ENCODE measurements at places on chromosomes 5 and 9.
A peak's percentile ranks its signal among the peaks of the same experiment; 100 is the strongest.

- DNase-seq, result no peak
These were observed 470.7 kb downstream of the CDK5RAP2 start for GRCh38 chr9:120109242-120109641.

DNA sequence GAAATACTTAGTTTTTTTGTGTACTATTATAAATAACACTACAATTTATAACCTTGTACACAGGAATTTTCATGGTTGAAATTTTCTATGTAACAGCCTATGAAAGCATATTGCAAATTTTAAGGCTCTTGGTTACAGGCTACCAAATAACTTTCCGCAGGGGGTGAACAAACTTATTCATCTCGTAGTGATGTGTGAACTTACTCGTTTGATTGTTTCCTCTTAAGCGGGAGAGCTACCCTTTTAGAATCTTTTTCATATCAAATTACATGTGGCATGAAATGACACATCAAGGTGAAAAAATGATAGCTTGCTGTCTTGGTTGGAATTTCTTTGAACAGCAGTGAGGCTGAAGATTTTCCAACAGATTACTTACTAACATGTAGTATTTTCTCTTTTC, 90.8 kb upstream of the GNA14 start:
- no peak for DNase-seq

DNA sequence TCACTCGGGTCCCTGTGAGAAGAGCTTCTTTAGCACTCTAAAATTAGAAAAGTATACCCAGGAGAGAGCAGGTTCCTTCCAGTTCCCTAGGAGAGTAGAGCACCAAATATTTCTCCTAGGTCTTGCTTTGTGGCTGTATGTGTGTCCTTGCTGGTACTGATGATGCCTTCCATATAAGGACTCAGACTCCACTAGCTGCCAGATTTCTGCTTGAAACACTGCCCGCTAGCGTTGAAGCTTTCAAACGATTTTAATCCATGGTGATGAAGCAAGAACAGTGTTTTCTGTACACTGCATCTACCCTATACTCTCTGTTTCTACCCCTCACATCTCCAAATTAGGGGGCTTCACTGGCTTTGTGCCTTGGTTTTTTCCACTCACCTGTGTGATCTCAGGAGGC, 2.4 kb upstream of the SMC2 start:
- no peak for DNase-seq

- DNase-seq, result no peak
These were observed 11.0 kb downstream of the NIPBL start for GRCh38 chr5:36887532-36887931.

DNA sequence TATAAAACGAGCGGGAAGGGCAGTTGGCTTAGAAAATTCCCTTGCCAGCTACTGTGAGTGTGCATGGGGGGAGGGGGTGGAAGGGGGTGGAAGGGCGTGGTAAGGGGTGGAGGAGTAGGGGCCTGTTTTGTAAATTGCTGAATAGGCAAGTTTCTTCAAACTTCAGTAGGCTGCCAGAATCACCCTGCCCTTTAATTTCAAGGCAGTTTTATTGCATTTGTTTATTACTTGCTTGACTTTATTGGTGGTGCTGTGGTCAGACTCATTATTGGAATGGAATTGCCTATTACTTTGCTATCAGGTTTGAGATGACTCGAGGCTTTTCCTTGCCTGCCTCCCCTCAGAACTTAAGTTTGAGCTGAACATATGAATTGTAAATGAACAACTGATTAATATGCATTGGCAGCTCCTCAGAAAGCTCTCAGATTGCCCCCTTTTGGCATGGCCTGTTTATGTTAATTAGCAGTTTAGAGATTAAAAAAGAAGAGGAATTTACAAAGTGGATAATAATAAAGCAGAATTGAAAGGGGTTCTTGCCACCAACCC, 76.0 kb downstream of the SEMA6A start:
- DNase-seq, result no peak

- DNase-seq, result no peak
These were observed 59.5 kb downstream of the RPS6 start for GRCh38 chr9:19320495-19320894.

GRCh38 chr9:125621170-125621569, 85.8 kb downstream of the MAPKAP1 start:
- DNase-seq, result no peak

- DNase-seq, result no peak
These were observed 60.0 kb upstream of the TUT7 start for GRCh38 chr9:86413971-86414880.

- DNase-seq, result no peak
These were observed 68.4 kb downstream of the ANXA1 start for GRCh38 chr9:73219985-73220626.

DNA sequence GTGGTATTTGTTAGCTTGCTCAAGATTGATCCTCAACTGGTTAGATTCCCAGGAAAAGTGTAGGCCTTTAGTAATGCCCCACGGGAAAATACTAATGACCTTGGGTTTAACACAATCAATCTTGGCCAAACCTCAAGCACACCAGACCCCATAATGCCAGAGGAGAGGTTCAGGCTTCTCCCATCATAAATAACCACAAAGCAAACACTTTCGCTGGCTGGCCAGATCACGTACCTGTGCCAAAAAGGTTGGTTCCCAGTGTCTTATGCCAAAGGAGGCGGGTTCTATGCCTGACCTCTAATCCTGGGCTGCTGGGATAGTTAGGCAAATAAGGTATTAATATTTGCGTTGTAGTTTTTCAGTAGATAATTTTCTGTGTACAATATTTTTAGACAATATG, 379.2 kb upstream of the CDH18 start:
- no peak for DNase-seq

DNA sequence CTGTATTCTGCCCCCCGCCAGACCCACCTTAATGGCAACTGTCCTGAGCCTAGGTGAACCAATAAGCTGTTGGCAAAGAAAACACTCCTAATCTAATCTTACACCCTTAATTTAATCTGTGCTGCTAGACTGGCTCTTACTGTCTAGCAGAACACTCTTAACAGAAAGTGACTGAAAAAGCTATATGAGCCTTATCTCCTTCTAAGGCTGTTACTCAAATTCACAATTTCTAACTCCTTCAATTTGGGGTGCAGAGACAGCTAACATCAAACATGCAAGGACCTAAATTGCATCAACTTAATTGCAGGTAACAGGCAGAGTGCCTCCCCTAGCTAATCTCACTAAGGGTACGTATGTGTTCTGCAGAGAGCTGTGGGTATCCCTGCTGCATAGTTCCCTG, 49.5 kb upstream of the MAP1B start:
- DNase-seq, result no peak

GRCh38 chr9:4327504-4328191, 27.8 kb upstream of the GLIS3 start:
- no peak for DNase-seq

DNA sequence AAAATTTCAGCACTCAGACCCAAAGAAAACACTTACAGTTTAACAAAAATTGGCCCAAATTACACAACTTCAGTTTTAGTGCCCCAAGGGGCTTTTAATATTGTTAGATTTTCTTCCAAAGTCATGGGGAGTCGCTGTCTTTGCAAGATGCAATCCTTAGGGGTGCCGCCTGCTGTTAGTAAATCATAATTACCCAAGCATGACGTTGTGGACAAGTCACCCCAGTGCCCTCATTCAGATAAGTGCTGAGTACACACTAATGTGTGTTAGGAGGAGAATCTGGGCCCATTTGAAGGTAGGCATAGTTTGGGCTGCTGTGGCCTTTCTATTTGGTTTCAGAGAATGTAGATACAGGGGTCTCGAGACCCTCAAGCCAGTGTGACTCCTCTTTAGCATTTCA, 138.1 kb downstream of the SV2C start:
- DNase-seq, result no peak

DNA sequence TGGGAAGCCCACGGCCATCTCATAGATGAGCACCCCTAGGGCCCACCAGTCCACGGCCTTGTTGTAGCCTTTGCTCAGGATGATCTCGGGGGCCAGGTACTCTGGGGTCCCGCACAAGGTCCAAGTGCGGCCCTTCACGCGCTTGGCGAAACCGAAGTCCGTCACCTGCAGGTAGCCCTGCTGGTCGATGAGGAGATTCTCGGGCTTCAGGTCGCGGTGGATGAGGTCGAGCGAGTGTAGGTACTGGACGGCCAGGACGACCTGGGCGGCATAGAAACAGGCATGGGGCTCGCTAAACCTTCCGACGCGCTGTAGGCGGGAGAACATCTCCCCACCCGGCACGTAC, 558 bp downstream of the PRKACG start:
- no peak for DNase-seq

DNA sequence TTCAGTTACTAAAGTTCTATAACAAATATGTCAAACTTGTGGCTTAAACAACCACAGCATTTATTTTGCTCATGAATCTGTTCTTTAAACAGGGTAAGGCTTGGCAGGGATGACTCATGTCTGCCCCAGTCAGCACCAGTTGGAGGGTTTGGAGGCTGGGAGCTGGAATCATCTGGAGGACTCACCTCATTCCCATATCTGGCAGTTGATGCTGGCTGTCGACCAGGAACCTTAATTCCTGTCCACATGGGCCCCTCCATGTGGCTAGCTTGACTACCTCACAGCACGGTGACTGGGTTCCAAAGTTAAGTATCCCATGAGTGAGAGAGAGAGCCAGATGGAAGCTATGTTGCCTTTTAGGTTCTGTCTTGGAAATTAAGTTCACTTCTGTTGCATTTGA, 13.8 kb upstream of the CCL28 start:
- DNase-seq, result no peak

DNA sequence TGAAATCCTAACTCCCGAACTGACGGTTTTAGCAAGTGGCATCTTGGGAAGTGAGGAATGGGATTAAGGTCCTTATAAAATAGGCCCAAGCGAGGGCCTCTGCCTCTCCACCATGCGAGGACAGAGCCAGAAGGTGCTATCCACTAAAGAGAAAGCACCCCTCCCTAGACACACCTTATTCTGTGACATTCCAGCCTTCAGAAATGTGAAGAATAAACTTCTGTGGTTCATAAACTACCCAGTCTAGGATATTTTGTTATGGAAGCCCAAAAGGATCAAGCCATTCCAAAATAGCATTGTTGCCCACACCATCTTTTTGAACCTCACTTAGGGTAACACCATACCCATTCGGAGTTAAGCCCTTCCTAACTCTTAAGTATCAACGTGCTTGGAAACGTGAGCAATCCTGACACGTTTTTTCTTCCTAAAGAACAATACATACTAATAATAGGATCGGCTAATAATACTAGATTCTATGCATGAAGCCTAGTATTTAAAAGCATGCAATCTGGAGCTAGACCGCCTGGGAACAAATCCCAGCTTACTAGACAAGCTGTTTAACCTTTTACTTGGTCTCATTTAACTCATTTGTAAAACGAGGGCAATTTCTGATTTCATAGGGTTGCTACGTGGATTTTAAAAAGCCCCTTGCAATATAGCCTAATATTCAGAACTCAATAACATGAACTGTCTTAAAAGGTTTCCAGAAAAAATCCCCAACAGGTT, 1.1 kb upstream of the SMC2 start:
- DNase-seq, result peak; percentile 28

- no peak for DNase-seq
These were observed 141.3 kb downstream of the SREK1 start for GRCh38 chr5:66285343-66285922.

- DNase-seq, result no peak
These were observed 2.4 kb downstream of the FCN1 start for GRCh38 chr9:134915046-134915985.

DNA sequence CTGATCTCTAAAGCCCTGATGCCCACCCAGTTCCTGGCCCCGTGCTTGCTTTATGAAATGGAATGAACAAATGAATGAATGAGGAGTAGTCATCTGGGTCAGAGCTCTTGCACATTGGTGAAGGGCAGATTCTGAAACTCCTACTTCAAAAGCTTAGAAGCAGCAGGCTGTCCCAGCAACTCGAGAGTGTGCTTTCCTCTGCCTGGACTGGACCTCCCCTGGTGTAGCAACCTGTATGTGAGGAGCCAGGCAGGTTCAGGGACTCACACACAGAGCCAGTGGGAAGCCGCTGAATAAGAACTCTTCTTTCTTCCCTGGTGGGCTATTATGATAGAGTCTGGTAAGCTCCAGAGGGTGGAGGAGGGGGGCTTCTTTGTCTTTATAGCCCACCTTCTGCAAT, 396.4 kb downstream of the CDK5RAP2 start:
- no peak for DNase-seq

DNA sequence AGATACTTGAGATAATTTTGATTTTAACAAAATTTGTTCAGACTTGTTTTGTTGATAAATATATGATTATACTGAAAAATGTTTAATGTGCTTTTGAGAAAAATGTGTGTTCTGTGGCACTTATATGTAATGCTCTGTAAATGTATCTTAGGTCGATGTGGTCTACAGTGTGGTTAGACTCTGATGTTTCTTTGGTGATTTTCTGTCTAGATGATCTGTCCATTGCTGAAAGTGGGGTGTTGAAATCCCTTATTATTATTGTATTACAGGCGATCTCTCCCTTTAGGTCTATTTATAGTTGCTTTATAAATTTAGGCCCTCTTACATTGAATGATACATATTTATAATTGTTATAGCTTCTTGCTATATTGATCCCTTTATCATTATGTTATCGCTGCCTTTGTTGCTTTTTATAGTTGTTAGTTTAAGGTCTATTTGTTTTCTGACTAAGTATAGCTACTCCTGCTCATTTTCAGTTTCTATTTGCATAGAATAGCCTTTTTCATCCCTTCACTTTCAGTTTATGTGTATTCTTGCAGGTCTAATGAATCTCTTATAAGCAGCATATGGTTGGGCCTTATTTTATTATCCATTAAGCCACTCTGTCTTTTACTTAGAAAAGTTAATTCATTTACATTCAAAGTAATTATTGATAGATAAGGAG, 124.3 kb downstream of the MRPS30 start:
- no peak for DNase-seq

DNA sequence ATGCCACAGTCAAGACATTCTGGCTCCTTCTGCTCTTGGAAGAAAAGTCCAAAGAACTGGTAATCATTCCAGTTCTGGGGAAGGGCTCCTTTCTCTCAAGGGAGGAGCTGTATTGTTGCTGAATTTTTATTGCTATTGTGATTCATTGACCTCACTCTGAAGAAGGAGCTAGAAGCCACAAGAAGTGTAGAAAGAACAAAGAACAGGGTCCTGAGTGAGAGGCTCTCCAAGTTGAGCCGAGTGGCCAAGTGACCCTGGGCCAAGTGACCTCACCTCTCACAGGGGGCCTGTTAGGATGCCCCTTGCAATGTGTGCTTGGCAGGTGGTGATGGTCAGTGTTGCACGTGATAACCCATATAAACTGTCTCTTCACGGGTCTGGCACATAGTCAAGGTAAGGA, 173.3 kb downstream of the FGF18 start:
- no peak for DNase-seq

DNA sequence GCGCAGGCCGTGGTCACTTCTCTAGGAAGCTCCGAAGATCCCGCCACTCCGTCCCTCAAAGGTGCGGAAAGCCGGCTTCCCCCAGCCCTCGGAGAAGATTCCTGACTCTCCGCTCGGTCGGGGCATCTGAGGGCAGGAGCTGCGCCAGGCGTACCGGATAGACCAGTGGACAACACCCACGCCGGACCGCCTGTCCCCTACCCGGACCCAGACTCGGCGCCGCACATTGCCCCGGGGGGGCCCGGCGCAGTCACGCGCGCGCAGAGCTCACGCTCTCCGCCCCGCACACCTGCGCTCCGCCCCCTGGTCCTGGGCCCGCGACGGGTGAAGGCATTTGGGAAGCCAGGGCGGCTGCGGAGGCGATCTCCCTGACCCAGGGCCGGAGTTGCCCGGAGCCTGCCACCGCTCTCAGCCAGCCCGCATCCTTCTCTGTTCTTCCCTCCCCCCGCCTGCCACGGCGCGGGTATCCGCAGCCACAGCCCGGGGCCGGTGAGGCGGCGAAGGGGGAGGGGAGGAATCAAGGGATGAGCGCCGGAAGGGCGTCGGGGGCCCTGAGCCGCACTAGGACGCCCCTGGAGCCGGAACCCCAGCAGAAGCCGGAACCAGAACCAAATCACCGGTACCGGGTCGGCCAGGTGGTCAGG, 448 bp downstream of the RELL2 start:
- no peak for DNase-seq

Measured in KG1 (cell line).